ENCODE measurements at places on chromosomes 7 and 10.

DNA sequence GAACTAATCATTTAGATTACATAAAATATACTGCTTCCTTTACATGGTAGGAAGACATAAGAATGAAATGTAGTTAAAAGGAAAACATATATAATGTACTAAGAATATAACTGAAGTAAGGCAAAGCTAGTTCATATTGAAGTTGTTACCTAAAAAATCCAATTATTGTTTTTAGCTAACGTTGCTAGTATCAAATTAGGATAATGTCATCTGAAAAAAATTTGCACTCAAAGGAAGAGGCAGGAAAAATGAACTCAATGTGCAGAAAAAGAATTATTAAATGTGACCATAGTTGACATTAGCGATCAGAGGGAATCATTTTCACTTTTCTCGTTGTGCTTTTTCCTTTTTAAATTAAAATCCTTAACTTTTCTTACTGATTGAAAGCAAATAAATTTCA lies 1.6 kb upstream of the BET1 start:
- DNase-seq: no peak

DNA sequence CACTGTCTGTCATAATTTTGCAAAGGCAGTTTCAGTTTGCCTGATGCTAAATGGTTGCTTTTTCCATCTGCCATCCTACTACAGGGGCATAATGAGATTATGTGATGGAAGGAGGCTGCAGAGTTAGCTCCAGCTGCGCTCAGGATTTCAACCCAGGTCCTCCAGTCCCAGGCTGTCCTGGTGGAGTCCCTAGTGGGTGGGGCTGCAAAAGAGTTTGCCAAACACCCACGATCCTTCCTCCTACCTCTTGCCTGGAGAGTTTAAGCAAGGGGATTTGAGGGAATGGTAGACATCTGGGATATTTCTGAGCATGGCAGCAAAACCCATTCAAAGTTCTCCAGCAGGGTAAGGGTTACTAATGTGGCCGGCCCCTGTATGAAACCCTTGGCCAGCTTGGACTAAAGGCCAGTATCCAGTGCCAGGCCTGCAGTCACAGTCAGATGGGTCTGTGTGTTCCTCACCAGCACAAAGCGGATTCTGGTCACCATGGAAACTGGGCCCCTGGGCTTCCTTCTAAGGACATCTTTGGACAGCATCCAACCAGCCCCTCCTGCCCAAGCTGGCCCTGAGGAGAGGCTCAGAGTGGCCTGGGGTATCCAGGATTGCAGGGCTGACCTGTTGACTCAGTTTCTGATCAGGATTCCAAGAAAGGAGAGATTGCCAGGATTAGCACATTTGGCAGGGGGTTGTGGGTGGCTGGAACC lies 42.7 kb upstream of the CHST3 start:
- DNase-seq: no peak

DNA sequence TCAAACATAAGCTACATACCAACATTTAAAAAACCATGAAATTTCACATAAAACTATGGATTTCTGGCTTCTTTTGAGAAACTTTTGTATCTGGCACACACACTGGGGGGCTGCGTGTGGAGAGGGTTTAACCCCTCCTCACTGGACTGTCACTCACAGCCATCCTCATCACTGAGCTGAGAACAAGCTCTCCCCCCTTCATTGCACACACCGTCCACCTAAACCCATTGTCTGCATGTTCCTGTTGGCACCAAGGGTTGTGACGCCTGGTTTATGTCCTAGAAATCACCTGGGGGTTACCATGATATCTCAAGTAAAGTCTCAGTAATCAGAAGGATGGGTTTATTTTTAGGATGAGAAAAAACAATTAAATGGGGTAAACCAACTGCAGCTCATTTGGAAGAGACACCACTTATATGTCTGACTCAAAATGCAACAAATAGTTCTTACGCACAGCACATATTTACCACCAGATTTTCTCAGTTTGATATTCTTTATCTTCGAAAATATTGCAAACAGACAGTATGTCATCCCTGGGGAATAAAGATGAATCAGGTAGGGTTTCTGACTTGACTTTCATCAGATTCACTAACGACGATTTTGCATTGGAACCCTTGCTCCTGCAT lies 218.5 kb upstream of the KLF6 start:
- no peak for DNase-seq

DNA sequence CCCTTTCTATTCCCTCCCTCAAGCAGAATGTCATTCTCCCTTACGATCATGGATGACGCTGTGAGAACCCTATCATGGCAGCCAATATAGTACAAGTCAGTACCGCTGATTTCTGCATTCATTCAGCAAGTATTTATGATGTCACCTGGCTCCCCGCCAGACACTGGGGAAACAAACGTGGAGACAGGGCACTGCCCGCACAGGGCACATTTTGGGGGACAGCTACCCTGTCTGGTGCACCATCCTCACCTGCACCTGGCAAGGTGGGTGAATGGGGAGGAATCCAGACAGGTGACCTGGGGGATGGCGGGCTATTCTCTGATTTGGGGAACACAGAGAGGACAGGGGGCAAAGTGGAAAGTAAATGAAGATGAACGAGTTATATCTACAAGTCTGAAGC lies 28.4 kb downstream of the MKI67 start:
- no peak for DNase-seq

DNA sequence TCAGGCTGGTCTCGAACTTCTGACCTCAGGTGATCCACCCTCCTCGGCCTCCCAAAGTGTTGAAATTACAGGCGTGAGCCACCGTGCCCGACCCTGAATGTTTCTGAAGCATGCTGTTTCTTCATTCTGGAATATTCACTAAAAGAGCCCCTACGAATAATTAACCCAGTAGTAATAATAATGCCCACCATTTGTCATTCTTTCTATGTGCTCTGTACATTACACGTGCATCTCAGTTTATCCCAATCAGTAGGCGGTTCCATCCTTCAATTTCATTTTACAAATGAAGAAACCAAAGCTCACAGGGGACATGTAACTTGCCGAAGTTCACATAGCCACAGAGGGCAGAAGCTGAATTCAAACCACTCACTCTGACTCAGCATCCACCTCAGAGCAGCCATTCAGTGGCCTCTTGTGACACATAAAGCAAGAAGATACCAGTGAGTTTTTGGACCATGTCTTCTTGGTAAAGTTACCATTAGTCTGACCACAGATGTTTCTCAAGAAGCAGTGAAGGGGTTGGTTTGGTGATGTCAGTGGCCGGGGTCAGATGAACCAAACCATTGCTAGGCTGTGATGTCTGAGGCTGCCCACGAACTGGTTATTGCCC lies 71.9 kb upstream of the DUSP5 start:
- DNase-seq: no peak

DNA sequence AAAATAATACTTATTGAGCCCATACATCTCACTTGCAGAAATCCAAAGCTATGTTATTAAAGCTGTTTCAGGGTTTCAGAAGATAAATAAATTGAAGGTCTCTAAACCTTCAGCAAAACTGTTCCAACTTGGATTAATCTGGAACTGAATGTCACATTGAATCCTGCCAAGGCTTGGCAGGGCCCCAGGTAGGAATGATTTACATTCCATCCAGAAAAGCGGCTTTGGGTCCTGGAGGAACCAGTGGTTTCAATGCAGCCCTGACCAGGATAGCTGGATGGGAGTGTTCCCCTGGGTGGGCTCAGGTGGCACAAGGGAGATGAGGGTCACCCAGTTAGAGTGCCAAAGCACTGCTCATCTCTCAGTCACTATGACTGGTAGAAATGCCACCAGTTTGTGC lies 37.0 kb upstream of the TMEM72 start:
- DNase-seq: no peak

DNA sequence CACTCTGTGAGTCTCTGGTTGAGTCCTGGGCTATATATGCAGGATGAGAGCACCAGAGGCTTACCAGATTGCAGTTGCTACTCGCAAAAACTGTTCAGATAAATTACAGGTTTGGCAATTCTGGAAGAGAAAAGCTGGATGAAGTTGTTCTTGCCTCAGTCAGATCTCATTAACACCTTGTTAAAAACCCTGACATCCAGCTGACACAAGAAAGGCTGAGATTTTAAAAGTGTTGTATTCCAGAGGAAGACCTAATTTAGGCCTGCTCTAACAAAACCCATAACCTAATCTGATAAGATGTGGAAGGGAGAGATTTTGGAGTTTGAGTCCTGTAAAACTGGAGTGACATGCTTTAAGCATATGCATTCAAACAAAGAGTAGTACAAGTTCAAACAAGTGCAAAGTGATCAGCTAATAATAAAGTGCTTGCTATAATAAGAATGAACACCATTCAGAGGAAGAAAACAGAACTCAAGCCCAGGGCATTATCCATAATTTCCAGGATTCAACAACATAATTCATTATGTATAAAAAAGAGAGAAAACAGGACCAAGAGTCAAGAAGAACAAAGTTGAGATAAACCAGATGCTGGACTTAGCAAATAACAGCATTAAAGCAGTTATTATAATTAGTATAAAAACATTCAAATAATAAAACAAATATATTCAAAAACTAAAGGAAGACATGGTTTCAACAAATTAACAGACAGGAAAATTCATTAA lies 135.5 kb downstream of the CD36 start:
- DNase-seq: no peak

GRCh38 chr10:109886781-109887140 lies 36.5 kb downstream of the XPNPEP1 start:
- DNase-seq: no peak

- peak; percentile 86 for DNase-seq
Observed at GRCh38 chr7:1412322-1413261, 46.7 kb downstream of the MICALL2 start.

DNA sequence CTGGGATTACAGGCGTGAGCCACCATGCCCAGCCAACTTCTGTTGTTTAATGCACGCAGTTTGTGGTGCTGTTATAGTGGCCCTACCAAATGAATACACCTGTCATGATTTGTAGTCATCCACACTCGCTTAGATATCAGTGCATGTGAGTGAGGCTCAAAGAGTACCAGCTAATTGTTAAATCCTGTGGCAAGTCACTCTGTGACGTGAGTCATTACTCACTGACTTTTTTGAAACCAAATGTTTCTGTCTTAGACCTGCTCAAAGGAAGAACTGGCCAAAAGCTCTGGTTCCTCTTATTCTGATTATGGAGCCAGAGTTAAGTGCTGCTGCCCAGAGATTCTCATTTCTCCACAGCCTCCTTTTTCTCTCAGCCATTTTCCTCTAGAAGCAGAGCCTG lies 109.4 kb downstream of the PRKAG2 start:
- no peak for DNase-seq

DNA sequence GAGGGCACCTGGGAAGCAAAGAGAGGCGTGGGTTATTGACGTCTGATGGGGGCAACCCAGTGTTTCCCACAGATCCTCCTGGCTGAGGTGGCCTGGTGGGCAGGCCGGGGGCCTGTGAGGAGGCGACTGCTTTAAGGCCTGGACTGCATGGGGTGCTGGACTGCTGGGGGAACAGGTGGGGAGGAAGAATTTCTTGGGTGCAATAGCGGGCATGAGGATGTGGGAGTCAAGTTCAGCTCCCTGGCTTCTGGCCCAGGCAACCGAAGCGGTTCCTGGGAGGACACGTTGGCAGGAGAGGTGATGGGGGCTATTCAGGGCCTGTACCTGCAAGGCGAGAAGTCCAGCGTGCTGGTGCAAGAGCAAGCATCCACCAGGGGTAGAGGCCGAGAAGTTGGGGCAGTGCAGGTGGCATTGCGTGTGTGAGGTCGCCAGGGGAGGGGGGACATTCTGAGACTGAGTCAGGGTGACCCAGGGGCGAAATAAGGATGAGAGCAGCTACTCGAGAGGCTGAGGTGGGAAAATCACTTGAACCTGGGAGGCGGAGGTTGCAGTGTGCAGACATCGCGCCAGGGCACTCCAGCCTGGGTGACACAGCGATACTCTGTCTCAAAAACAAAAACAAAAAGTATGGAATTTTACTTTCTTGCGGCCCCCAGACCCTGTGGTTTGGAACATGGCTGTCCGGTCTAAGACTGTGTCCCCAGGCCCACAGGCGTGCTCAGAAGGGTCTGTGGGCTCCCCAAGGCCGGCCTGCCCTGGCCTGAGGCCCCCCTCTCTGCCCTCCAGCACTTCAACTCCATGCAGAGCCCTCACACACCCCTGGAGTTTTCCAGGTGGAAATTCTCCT lies 53.6 kb upstream of the ELN start:
- no peak for DNase-seq

- DNase-seq: no peak
Observed at GRCh38 chr10:14953424-14954000, 384 bp downstream of the DCLRE1C start.

DNA sequence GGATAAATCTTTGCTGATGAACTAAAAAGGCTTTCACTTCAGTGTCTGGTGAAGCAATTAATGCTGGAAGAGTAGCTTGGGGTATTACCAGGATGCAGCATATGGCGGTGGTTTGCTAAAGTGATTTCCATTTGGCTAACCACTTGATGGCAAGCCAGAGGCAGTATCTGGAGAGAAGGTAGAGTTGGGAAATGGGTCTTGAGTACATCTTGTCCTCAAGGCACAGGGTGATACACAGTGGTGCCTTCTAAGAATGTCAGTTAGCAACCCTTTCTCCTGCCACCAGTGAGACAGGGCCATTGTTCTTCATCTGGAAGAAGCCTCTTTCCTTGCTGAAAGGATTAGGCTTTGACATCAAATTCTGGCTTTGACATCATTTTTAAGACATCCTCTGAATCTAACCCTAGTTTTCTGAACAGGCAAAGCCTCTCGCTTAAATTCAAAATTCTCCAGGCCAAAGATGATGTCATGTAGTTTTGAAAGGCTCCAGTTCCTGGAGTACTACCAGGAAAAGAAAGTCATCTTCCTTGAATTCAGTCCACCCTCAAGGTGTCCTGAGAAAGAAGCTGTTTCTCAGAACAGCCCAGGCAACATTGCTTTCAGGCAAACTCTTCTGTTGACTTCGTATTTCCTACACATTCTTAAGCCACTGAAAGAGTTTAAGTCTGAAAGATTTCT lies 162.4 kb downstream of the ARID5B start:
- no peak for DNase-seq

GRCh38 chr10:43692051-43692825 lies 43.6 kb upstream of the ZNF32 start:
- no peak for DNase-seq

DNA sequence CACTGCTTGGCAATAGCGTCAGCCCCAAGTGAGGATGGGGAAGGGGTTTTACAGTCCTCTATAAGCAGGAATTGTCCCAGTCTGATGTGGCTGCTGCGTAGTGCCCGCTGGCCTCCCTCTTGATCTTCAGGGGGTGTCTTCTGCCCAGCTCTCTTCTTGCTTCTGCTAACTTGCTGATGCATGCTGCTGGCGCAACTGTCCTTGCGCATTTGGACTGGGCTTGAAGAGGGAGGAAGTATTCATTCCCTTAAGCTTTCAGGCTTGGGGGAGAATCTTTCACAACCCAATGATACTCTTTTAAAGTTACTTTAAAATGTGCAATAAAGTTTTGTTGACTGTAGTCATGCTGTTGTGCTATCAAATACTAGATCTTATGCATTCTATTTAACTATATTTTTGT lies 10.3 kb downstream of the GALNT11 start:
- no peak for DNase-seq

DNA sequence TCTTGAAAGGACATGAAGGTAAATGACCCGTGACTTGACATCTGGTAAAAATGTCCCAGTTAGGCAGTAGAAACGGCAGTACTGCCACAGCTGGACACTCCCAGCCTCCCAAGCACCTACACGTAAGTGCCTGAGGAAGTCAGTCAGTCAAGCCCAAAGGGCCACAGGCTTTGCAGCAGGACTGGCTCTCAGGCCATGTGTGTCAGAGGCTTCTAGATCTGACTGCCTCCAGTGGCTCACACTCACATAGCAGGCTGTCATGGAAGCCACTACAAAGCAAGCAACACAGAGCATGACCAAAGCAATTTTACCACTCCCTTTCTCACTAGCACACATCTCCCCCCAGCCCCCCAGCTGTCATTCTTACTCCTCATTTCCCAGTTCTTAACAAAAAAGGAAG lies 17.8 kb upstream of the CCNJ start:
- DNase-seq: no peak

GRCh38 chr7:79245623-79246249 lies 207.7 kb downstream of the MAGI2 start:
- no peak for DNase-seq

Measured in activated CD8-positive, alpha-beta memory T cell treated with anti-CD3 and anti-CD28 coated beads for 1 hour (primary cell).